ENCODE measurements at places on chromosomes 5 and 9. TPM values are rescaled to one million over a fixed set of nuclear protein-coding genes. Genes with fewer than 3 reads are reported as not detected.

GRCh38 chr5:36334315-36334714 lies 32.6 kb upstream of the RANBP3L start:
- no peaks in the 10 kb centered on the region for H3K4me1 ChIP-seq
- no peaks in the 10 kb centered on the region for H3K36me3 ChIP-seq
- DNase-seq: no peak
- no peak overlapping the region for H3K27ac ChIP-seq

DNA sequence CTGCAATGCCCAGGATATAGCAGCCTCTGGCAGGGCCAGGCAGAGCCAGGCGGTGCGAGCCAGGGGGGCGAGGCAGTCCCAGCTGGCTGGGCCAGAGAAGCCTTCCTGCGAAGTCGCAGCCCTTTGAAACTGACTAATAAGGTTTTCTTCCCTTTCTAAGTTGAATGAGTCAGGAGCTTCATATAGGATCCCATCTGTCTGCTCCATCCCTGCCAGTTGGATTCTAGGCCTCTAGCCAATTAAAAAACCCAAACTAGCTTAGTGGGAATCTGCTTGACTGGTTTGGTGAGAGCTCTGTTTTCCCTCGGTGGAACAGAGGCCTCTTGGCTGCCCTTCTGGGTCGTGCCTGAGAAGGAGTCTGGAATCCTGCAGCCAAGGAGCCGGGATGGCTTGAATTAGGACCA lies 70.1 kb upstream of the RAPGEF1 start:
- H3K4me3 ChIP-seq: no peak overlapping the region
- H3K27me3 ChIP-seq: peaks cover 4% of the 10 kb centered on the region
- no peak for DNase-seq
- no peak overlapping the region for H3K27ac ChIP-seq
- no peaks in the 10 kb centered on the region for H3K36me3 ChIP-seq

INSYN2B gene
- total RNA-seq: 0.63 TPM

GRCh38 chr5:42668254-42668653 lies 88.4 kb upstream of the CCDC152 start:
- no peaks in the 10 kb centered on the region for H3K27me3 ChIP-seq
- H3K4me1 ChIP-seq: no peaks in the 10 kb centered on the region
- H3K36me3 ChIP-seq: no peaks in the 10 kb centered on the region
- no peak overlapping the region for H3K4me3 ChIP-seq
- no peak overlapping the region for H3K27ac ChIP-seq

EXOSC2 gene
- total RNA-seq: 23.0 TPM

ECSCR gene
- 46.7 TPM for total RNA-seq

GRCh38 chr9:3475300-3476020 lies 50.3 kb downstream of the RFX3 start:
- DNase-seq: no peak
- H3K27me3 ChIP-seq: no peaks in the 10 kb centered on the region
- no peaks in the 10 kb centered on the region for H3K4me1 ChIP-seq
- no peak overlapping the region for H3K4me3 ChIP-seq
- no peak overlapping the region for H3K27ac ChIP-seq

PHYHD1 gene
- total RNA-seq: 25.5 TPM

FGF10 gene
- 7.8 TPM for total RNA-seq

GRCh38 chr9:3762076-3762475 lies 236.3 kb upstream of the RFX3 start:
- no peaks in the 10 kb centered on the region for H3K4me1 ChIP-seq
- H3K27ac ChIP-seq: no peak overlapping the region
- H3K27me3 ChIP-seq: no peaks in the 10 kb centered on the region

DNA sequence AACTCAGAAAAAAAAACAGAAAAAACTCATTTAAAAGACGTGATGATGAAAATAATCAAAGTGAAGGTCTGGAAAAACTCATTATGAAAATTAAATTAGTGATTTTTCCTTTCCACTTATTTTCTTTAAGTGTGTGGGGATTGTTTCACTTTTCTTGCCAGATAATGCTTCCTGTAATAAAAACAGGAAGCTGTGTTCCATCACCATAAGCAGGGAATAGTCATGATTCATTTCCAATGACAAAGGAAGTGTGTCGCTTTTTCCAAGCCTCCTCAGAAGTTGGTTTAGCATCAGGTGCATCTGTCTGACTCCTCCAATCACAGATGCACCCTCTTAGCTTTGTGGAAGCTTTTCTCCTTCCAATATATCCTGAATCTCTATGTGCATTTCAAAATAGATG lies 2068.7 kb downstream of the MAT2B start:
- no peak for DNase-seq
- no peak overlapping the region for H3K27ac ChIP-seq
